ENCODE measurements at places on chromosomes 12 and 14.

DNA sequence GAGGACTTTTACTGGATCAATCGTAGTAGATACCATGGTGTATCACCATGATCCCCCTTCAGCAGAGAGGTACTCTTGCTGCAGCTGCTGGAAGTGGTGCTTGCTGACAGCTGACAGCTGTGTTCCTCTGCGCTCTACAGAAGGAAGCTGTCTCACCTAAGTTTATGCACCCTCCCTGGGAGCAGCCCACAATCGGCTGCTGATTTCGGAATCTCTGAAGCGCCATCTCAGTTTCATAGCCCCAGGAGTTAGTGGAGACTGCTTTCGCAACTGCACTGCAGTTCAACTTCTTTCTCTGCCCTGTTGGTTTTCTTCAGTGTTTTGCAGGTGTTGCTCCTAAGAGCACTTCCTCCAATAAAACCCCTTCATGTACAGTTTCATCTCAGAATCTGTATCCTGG, 237.9 kb downstream of the PAWR start:
- DNase-seq, result peak; percentile 1

- DNase-seq, result no peak
Measured at GRCh38 chr14:77400216-77400615, 23.0 kb downstream of the SAMD15 start.

DNA sequence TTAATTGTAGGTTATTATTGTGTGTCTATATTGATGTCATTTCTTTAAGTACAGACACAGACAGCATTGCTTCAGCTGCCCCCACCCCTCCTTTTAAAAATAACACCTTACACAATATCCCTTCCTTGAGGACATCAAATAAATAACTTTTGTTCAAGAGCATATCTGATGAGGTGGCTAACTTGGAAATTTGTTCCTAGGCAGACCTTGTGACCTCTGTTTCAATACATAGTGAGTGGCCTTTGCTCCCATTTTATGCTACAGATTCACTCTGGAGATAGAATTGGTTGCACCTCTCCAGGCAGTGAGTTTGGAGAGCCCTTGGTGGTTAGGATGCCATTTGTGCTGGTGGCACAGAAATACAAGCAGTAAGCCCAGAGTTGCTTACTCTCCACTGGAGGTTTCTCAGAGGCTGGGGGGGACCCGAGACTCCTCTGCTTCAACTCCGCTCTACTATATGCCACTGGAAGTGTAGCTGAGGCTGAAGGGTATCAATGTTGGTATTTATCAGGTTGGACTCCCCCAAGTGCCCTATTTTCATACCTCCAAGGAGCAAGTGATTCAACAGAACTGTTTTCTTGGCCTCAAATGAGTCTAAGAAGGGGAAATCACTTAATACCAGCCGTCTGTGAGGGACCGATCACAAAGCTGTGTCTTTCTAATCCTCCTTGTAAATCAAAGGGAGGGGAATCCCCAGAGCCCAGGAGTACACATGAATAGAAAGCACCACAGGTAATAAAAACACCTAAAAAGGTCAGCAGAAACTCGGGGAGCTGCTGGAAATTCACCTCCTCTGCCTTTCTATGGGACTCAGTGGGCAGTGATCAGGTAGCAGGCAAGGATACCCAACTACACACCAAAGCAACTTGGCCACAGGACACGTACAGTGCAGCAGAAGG, 463.1 kb downstream of the RAD51B start:
- no peak for DNase-seq

- no peak for DNase-seq
Measured at GRCh38 chr12:1391722-1392121, 202.7 kb downstream of the FBXL14 start.

DNA sequence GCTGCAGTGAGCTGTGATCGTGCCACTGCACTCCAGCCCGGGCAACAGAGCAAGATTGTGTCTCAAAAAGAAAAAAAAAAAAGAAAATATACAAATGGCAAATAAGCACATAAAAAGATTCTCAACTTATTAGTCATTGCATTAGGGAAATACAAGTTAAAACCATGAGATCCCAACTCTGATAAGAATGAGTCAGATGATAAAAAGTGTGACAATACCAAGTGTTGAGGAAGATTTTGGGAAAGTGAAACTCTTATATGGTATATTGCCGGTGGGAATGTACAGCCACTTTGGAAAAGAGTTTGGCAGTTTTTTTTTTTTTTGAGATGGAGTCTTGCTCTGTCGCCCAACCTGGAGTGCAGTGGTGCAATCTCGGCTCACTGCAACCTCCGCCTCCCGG, 7.6 kb upstream of the PRPF40B start:
- peak; percentile 30 for DNase-seq

DNA sequence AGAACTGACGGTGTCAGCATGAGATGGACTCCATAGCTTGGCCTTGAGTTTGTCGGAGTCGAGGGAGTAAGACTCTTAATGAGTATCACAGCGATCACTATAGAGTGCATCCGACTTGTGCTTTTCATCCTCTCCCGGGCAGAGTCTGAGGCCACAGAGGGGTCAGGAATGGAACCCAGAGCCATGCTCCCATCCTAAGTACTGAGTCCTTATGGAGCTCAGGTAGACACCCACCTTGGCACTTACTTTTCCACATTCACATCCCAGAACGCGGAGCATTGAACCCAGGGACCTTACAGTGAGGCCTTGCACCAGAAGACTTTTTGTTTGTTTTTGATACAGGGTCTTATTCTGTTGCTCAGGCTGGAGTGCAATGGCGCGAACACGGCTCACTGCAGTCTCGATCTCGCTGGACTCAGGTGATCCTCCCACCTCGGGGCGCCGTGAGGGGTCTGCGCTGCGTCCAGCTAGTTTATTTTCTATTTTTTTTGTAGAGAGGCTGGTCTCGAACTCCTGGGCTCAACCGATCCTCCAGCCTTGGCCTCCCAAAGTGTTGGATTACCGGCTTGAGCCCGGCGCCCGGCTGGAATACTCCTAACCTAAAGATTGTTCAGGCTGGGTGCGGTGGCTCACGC, 719 bp upstream of the SRSF9 start:
- DNase-seq, result peak; percentile 28

DNA sequence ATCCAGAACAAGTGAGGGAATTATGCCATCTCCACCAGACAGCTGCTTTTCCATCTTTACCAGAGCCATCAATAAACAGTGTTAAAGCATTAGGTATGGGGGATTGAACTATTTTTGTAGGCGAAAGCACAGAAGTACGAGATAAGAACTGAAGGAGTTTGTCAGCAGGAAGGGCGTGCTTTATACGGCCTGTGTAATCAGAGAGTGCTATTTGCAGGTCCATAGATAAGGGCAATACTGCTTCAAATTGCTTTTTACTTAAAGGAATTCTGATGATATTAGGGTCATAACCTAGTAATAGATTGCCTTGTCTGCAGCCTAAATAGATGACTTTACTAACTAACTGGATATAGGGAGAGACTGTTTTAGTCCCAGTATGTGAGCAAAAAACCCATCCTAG, 20.3 kb upstream of the CLEC4E start:
- no peak for DNase-seq

GRCh38 chr12:67720351-67720856, 71.9 kb downstream of the DYRK2 start:
- peak; percentile 88 for DNase-seq

GRCh38 chr14:71703477-71703876, 228.8 kb upstream of the RGS6 start:
- peak; percentile 66 for DNase-seq

GRCh38 chr12:23618718-23619117, 330.8 kb downstream of the SOX5 start:
- no peak for DNase-seq
